Stimulated activated CD4-positive, alpha-beta T cell treated with anti-CD3 and anti-CD28 coated beads, Interleukin-4, amount 100 ng/mL, for 48 hours (primary cell): ENCODE measurements at places on chromosomes 7 and 10.

- DNase-seq: peak; percentile 65
Measured at GRCh38 chr10:3803927-3804741, 19.1 kb upstream of the KLF6 start.

DNA sequence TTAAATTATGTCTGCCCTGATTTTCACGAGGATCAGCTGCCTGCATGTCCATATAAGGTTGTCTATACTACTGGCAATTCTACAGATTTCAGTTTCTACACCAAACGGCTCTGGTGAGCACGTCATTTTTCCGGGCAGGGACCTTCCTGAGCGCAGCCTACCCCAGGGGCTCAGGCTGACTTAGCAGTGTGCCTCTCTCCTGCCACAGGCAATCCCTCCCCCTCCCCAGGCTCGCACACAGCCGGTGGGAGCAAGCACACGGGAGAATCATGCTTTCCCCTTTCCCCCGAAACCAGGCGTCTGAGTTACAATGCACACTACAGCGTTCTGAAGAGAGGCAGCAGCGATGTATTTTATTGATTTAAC is 1.7 kb downstream of the KLF6 start:
- DNase-seq: peak; percentile 61

DNA sequence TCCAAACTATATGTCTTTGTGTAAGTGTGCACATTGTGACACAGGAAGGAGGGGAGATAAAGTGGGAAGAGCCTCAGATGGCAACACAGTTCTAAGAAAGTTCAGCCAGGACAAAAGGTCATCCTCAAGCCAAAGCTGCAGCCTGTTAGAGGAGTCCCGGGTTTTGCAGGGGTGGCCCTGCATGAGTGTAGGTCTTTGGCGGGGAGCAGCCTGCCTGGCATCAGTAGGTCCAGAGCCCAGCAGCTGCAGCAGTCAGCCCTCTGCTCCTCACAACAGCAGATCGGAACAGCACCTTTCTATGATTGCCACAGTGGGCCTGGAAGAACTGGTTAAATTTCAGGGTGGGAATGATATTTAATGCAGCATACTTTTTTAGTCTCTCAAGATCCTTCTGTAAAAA is 13.5 kb upstream of the VDAC2 start:
- no peak for DNase-seq

- DNase-seq: no peak
Measured at GRCh38 chr10:84176836-84177474, 3.4 kb downstream of the GPR15LG start.

GRCh38 chr10:86700851-86701617 is 32.7 kb downstream of the LDB3 start:
- DNase-seq: no peak

GRCh38 chr7:112503361-112503972 is 22.7 kb downstream of the LSMEM1 start:
- no peak for DNase-seq

DNA sequence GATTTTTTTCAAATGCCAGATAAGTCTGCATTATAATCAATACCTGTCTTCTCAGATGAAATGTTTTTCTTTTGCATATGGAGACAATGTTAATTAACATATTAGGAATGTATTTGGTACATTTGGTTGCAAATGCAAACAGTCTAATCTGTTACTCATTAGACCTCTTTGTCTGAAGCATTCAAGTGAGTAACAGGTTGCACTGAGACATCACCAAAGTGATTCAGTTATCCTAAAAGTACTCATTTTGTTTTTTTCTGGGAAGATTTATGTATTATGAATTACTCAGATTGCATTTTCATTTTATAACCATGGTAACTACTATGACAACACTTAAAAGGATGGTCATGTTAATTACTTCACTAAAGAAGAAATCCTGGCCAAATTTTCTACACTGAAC is 513.6 kb downstream of the HTR7 start:
- DNase-seq: no peak
